ENCODE measurements at places on chromosomes 3 and 15. TPM values are rescaled to one million over a fixed set of nuclear protein-coding genes. Genes with fewer than 3 reads are reported as not detected.

- no peak for DNase-seq
Measured at GRCh38 chr3:20245781-20246180, 59.8 kb upstream of the SGO1 start.

DNA sequence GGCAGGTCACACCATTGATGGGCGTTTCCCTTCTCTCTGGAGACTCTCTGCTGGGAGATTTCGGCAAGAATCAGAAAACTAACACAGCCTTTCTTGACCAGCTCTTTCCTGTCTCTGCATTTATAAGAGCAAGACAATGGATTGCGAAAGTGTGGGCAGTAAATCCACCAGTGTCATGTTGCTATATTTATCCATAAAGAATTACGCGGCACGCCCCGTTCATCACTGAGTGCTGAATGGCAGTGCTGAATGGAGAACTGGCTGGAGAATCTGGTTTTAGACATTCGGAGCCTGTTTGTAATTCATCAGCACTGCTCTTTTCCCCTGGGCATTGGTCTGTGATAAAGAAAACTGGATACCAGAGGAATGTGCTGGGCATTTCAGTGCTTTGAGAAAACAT is 2.0 kb upstream of the CEMIP start:
- peak; percentile 86 for DNase-seq

DNA sequence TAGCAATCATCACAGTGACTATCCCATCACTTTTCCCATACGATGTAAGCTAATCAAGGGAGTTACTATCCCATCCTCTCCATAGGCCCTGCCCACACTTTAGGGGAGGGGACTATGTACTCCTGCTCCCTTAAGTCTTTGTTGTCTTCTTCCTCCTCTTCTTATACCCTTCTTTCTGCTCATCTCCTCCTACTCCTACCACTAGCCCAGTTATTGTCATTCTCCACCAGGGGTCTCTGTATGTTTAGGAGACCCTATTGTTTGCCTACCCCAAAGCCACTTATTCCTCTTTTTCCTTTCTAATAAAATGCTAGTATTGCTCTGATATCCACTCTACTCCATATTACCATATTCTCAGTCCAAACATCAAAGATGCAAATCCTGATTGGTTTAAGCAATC is 27.8 kb downstream of the STAC start:
- DNase-seq = no peak

- peak; percentile 49 for DNase-seq
Measured at GRCh38 chr3:69164296-69164695, 41.9 kb upstream of the LMOD3 start.

CACNA2D3 gene
- not detected for total RNA-seq

GRCh38 chr3:146159616-146160320 is 1.2 kb downstream of the PLOD2 start:
- no peak for DNase-seq

DNA sequence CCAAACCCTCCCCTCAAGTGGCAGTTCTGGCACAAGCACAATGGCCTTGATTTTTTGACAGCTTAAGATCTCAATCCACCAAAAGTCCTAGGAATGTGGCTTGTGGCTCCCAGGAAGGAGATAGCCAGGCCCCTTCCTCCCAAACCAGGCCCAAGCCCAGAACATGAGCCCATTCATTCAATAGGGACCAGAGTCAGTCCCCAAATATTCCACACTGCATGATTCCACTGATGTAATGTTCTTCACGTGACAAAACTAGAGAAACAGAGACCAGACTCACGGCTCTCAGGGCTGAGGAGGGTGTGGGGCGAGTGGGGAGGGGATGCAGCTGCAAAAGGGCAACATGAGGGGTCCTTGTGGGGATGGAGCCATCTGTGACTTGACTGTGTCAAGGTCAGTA is 25.5 kb downstream of the ABTB1 start:
- no peak for DNase-seq

- DNase-seq = no peak
Measured at GRCh38 chr3:128226795-128227395, 73.6 kb downstream of the EEFSEC start.

All from foreskin keratinocyte (primary cell).